ENCODE measurements at places on chromosomes 5 and 9.

GRCh38 chr9:83024506-83025125 lies 38.3 kb downstream of the RASEF start:
- no peak for DNase-seq

DNA sequence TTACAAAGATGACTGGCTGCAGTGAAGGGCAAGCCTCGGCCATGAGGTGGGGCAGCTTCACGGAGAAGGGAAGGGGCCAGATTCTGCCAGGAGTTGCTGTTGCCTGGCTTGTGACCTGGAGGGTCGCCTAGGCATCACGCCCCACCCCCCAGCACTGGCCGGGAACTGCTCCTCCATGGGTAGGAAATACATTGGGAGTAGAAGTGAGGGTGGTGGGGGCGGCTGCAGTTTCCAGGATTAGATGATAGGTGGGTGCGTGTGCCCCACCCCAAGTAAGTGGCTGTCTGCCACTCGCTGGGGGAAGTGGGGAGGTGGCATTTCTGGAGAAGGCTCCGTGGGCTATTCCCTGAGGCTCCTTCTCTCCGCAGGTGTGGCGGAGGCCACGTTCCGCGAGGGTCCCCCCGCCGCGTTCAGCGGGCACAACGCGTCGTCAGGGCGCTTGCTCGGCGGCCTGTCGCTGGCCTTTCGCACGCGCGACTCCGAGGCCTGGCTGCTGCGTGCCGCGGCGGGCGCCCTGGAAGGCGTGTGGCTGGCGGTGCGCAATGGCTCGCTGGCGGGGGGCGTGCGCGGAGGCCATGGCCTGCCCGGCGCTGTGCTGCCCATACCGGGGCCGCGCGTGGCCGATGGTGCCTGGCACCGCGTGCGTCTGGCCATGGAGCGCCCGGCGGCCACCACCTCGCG lies 16.9 kb downstream of the CRB2 start:
- DNase-seq: no peak

DNA sequence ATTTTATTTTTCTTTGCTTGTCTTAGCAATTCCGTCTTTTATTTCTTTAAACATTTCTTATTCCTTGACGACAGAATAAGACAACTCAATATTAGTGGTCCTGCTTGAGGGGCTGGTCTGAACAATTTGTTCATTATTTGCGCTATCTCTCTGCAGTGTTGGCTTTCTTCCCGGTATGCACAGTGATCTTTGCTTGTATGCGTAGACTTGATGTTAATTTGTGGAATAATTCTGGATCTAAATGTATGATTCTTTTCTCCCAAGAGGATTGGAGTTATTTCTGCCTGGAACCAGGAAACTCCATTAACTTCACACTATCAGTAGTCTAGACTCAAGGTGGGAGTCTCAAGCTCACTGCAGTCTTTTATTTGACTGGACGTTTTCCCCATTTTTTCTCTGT lies 80.4 kb downstream of the KDM4C start:
- no peak for DNase-seq

GRCh38 chr9:120109242-120109641 lies 470.7 kb downstream of the CDK5RAP2 start:
- DNase-seq: no peak

DNA sequence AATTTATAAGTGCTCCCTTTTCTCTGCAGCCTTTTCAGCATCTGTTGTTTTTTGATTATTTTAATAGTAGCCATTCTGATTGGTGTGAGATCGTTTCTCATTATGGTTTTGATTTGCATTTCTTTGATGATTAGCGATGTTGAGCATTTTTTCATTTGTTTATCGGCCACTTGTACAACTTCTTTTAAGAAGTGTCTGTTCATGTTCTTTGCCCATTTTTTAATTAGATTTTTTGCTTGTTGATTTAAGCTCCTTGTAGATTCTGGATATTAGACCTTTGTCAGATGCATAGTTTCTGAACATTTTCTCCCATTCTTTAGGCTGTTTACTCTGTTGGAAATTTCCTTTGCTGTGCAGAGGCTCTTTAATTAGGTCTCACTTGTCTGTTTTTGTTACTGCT lies 46.3 kb downstream of the FYB1 start:
- no peak for DNase-seq

DNA sequence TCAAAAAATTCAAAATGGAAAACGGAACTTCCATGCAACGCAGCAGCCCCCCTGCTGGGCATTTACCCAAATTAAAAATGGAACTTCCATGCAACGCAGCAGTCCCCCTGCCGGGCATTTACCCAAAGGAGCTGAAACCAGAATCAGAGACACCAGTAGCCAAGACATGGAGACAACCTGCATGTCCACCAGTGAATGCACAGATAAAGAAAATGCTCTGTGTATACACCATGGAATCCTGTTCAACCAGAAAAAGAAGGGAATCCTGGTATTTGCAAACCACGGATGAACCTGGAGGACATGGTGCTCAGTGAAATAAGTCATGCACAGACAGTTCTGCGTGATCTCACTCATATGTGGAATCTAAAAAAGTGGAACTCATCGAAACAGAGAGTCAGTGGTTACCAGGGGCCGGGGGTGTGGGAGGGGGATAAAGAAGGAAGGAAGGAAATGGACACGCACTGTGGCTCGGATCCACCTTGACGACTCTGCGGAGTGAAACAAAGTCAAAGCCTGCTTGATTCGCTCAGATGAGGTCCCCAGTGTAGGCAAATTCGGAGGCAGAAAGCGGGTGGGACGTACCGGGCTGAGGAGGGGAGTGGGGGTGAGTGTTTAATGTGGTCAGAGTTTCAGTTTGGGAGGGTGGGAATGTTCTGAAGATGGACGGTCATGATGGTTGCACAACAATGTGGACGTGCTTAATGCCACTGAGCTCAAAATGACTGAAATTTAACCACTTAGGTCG lies 40.2 kb upstream of the EXOC3 start:
- no peak for DNase-seq

DNA sequence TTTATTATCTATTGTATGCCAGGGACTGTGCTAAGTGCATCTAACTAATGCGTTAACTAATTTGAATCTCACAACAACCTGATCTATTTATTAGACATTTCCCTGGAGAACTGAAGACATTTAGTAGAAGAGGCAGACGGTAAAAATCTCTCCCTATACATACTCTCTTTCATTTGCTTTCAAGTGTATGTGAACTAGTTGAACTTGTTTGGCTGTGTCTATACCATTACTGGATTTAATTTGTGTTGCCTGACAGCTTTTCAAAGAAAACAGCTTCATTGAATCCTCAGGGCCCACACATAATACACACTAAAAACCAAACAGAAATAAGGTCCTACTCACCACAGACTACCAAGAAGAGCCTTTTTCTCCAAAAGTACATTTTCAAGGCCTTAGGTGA lies 133.6 kb upstream of the NR3C1 start:
- no peak for DNase-seq

DNA sequence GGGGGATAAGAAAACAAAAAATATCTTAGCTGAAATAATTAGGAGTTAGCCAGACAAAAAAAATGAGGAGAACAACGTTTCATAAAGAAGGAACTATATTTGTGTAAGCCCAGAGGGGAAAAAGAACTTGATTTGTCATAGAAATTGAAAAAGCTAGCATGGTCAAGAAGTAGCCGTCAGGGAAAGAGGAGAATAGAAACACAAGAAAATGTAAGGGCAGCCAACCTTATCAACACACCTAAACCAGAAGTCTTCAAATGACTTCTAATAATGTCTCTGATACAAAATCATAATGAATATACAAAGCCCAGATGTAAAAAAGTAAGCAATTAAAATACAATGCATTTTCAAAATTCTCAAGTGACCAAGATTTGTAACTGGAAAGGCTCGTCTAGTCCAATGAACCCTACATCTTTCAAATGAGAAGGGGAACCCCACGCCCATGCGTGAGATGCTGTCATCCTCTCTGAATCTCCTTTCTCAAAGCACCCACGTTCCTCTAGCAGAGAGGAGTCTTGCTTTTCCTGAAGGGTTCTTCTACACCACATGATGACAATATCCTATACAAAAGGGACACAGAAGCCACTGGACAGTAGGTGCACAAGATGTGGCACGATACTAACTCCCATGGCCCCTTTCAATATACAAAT lies 103.7 kb downstream of the ARL15 start:
- no peak for DNase-seq

- DNase-seq: no peak
These were observed 10.7 kb downstream of the GIN1 start for GRCh38 chr5:103109277-103109676.

- no peak for DNase-seq
These were observed 393.3 kb downstream of the PLK2 start for GRCh38 chr5:58066557-58066956.

GRCh38 chr5:57334475-57334874 lies 148.1 kb downstream of the ACTBL2 start:
- DNase-seq: no peak

DNA sequence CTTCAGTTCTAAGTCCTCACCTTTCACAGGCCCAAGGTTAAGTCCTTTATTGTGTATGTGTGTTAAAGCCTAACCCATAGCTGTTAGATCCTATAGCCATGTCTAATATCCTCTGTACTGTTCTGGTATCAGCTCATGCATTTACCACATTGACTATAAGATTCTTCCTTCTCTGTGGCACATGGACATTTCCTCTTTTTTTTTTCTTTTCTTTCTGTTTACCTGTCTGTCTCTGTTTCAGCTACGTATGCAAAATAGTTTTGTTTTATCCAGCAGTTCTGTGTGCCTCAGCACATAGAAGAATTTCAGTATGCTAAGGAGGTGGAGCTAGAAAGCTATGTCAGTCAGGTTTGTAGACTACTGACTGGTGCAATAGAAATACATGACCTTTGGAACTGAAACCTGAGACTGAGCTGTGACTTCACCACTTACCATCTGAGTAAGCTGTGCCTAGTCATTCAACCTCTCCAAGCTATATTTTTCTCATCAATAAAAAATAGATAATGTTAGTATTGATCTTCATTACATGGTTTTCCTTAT lies 155.6 kb upstream of the VLDLR start:
- no peak for DNase-seq

DNA sequence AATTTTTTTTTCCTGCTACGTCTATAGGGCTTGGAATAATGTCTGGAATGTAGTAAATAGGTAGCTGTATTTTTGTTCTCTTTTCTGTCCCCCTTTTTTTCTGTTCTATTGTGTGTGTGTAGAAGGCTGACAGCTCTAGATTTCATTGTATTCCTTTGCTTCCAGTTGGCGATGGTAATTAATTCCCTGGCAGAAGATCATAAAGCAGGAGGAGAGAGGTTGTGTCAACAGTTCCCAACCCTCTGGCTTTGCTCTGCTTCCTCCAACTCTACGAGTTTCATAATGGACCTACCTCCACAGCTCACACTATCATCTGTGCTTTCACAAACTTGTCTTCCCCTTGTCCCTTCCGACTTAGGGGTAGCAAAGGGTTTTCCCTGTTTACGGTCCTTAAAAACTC lies 117.9 kb upstream of the CDH18 start:
- no peak for DNase-seq

GRCh38 chr9:109843641-109844040 lies 63.6 kb downstream of the PALM2AKAP2 start:
- DNase-seq: no peak

DNA sequence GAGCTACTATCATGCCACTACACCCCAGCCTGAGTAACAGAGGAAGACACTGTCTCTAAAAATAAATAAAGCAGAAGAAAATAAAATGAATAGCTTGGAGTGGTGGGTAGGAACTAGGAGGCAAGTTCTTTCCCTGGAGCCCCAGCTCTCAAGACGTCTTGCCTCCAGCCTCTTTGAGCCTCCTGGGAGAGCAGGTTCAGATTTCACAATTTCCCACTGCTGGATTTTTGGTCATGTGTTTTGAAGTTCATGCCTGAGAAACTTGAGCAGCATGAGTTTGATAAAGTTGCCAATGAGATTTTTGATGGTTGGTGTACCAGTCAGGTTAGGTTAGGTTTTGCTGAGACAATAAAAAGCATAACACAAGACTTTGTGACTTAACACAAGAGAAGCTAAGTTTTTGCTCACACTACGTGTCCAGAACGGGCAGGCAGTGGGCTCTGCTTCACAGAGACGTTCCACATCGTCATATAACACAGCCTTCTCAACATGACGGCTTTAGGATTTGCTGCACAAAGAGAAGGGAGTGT lies 4.1 kb upstream of the CCDC69 start:
- no peak for DNase-seq

DNA sequence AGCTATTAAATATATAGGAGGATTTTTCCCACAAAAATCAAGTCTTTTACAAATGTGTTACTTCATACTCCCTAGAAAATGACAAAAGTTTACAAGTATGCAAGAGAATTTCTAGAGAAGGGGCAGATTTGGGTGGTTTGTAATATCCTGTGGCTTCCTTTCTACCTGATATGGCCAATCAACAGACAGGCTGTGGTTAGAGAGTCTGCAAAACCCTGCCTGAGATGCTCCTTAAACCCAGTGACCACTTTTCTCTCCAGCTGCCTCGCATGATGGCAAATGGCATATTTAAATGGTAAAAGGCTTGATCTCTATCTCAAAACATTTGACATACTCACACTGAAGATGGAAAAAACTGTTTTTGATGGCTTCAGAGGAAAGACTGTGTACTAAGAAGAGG lies 550.1 kb upstream of the ZNF462 start:
- no peak for DNase-seq

DNA sequence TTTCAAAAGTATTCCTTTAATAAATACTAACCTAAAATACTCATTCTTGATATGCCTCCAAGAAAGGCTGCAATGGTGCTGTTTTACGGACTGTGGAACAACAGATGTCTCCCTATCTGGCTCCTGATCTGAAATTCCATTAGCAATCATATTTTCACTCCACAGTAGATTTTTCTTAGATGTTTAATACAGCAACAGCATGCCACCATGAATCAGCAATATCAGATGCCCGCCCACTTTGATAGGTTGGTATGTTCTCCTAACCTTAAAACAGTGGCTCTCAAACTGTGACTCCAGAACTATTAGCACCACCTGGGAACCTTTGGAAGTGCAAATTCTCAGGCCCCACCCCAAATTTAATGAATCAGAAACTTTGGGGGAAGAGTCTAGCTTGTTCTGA lies 110.2 kb downstream of the MLLT3 start:
- no peak for DNase-seq

- no peak for DNase-seq
These were observed 355.1 kb upstream of the TUSC1 start for GRCh38 chr9:26033336-26033735.

DNA sequence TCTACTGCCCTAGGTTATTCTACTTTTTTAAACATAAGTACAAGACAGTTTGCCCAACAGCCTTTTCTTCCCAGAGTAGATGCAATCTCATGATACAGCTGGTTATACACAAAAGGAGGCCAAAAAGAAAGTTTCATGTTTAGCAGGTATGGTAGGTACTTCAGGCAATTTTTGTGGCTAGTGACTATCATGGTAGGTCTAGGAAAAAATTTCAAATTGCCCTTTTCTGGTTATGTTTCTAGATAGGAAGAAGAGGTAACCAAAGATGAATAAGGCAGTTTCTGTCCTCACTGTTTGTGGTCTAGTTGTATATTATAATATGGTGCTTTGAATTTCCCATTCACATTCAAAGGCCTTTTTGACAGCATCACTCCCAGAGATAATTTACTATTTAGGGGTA lies 19.7 kb downstream of the MEGF9 start:
- DNase-seq: no peak

GRCh38 chr5:161385027-161385426 lies 161.5 kb downstream of the GABRB2 start:
- no peak for DNase-seq
